Activated CD8-positive, alpha-beta memory T cell treated with anti-CD3 and anti-CD28 coated beads for 1 hour (primary cell): ENCODE measurements at places on chromosomes 12 and 14.

- no peak for DNase-seq
Measured at GRCh38 chr12:94805749-94806529, 155.6 kb upstream of the TMCC3 start.

GRCh38 chr12:95179011-95179410 is 38.3 kb downstream of the FGD6 start:
- no peak for DNase-seq

GRCh38 chr14:66330228-66330627 is 155.9 kb upstream of the CCDC196 start:
- DNase-seq = no peak

DNA sequence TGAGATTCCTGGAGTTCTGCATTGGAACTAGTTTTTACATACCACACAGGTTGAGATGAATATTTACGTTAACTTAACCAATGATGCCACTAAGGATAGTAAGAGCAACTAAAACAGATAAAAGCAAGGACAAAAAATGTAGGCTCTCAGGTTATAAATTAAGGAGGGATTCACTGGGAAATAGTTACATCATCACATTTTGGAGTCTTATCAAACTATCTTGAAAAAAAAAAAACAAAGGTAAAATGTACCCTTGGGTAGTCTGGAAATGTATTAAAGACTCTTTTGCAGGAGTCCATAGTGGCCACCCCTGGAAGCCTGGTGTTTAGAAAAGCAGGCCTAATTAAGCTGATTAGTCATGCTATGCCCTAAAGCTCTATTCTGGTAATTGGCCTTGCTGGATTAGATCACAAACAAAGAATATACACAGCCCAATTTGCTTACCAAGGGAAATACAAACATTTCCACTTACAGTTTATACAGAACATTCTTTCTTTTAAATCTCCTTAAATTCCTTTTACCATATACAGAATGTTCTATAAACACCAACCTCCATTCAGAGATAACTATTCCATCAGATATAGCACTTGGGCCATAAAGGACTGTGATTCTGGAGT is 39.3 kb downstream of the SLC25A47 start:
- no peak for DNase-seq

GRCh38 chr14:96060186-96060933 is 21.2 kb downstream of the C14orf132 start:
- DNase-seq = no peak

GRCh38 chr12:95147866-95148265 is 69.4 kb downstream of the FGD6 start:
- no peak for DNase-seq

DNA sequence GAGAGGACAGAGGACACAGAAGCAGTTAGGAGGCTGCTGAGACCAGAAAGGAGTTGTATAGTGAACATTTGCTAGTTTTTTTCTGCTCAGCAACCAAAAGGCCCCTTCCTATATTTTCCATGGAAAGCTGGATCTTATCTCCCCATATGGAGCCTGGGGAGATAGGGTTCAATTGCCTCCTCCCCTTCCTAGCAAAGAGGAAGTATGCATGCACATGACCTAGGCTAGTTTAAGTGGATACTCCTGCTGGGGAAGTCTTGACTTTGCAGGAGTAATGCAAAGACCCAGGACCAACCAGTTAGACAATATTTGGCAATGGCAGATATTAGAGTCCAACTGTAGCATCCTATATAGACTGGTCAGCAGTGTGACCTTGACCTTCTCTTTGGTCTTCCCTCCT is 15.1 kb downstream of the CHD8 start:
- no peak for DNase-seq

DNA sequence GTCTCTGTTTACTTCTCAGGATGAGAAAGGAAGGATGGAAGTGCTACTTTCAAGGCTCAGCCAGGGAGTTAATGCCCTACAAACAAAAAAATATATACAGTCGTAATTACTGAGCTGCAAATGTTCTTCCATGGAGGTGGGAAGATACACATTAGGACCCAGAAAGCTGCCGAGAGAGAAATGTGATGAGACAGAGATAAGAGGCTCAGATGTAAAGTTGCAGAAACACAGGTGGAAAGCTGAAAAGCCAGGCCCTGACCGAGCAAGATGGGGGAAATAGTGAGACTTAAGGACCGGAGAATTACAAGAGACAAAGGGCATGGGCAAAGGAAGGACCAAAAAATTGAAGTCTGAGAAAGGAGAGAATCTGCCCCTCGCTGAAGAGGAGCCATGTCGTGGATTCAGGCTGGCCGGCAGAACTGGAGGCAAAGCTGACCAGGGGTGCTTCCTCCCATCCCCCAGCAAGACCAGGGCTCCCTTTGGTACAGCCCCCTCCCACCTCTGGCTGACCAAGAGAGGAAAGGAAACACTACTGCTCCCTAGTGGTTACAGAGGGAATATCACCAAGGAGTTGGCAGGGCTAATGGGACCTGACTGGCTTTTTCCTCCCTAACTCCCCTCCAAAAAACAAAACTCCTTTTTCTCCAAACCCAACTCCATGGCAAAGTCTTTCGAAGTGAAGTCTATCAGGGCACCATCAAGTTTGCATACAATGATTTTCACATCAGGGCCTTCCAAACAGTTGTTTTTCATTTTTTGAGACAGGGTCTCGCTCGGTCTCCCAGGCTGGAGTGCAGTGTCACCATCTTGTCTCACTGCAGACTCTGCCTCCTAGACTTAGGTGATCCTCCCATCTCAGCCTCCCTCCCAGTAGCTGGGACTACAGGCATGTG is 12.1 kb downstream of the ZFHX2 start:
- DNase-seq = no peak

DNA sequence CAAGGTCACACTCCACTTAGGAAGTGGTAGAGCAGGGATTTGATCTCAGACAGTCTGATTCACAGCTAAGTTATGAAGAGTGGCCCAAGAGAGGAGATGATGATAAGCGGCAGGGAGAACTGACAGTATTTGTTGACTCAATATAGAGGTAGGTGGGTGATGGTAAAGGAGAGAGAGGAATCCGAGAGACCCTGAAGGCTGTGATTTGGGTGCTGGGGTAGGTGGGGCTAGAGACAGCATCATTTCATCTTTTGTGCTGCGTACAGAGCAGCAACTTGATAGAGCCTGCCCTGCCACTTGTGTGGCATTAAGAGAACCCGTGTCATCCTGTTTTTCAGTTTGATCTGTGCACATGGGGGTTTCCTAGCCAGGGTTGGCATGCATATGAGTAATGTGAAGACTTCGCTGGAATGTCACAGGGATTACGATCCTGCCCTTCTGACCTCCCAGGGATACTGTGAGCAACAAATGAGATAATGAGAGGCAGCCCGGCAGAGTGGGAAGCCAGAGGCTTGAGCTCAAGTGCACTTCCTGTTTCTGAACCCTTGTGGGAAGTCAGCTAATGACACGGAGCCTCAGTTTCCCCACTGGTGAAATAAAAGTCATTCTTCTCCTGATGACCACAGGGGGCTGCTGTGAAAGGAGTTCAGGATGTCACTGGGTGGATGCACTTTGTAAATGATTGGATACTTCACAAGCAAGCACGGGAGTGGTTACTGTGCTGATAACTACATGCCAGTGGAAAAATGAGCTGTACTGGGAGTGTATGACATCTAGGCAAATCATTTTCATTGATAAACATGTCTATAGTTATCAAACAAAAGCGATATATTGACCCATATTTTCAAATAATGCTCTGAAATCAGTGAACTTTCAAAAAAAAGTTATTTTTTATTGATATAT is 59.5 kb upstream of the IGF1 start:
- DNase-seq = no peak
